HL-60 (cell line): ENCODE measurements at places on chromosomes 3 and 15.

- DNase-seq = no peak
These were observed 3.6 kb downstream of the VGLL3 start for GRCh38 chr3:86987421-86987715.

DNA sequence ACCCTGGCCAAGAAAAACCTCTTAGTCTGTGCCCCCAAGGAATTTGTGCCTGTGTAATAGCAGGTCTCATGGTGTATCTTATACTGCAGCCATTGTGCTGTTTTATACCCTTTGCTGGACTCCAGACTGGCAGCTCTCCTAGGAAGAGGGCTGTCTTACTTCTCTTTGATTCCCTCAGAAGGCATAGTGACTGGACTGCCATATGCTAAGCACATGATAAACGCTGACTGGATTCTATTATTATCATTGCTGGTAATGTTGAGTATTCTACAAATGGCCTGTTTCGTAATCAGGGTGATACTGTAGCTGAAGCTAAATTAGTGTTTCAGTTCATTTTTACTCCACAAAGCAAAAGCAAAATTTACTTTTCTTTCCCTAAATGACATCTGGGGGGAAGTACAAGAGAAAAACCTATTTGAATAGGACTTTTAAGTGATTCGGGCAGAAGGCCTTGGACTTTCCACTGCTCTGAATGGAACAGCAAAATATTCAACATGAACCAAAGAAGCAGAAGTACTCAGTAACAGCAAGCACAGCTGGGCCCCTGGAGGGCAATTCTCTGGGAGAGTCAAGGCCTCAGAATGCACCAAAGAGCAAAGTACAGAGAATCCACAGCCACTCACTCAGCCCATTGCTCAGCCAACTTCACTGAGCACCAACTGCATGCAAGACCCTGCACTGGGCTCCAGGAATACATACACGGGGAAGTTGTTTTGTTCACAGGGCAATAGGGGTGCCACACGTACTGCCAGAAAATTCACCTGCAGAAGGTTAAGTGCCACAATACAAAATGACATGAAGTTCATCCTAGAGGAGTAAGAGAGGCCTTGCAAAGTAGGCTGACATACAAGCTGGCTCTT is 7.9 kb upstream of the BCL2A1 start:
- DNase-seq = peak; percentile 84

DNA sequence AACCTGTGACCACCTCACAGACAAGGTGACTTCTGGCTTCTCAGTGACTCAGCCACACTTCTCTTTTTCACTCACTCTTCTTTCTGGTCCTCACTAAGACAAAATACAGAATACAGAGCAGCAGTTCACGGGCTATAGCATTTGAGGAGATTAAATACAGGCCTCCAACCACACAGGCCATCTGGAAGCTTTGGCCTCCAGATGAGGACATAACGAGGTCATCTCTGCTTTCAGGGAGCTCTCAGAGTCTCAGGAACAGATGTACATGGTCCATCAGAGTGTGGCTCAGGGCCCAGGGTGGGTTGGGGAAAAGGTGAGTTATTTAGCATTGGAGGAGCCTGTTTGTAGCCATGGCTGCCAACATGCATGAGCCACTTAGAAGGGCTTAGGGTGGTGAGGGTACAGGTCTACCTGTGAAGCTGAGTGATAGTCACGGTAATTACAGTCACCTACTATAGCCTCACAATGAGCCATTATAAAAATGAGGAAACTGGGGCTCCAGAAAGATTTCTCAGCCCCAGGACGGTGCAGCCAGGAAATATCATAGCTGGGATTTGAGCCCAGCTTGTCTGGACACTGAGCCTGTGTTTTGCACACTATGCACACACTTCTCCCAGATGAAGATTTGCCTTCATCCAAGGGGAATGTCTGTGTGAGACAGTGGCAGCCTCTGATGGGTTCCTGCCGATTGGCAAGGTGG is 159.8 kb upstream of the CTDSPL start:
- DNase-seq = no peak

DNA sequence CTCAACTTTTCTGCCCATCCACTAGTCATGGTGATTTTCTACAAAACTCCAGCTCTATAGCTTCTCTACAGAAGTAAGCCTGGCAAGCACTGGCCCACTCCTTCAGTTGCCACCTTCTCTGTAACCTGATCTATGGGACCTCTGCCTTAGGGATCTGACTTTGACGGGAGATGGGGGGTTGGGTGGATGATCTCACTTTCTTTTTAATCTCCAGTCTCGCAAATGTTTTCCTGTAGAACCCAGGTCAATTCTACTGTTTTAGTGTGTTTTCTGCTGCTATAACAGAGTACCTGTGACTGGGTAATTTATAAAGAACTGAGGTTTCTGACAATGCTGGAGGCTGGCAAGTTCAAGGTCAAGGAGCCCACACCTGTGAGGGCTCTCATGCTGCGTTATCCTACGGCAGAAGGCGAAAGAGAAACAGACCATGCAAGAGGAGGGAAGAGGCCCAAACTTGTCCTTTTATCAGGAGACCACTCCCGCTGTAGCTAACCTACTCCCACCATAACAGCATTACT is 189.9 kb upstream of the THRB start:
- DNase-seq = no peak

GRCh38 chr3:155382396-155383042 is 89.0 kb upstream of the STRIT1 start:
- peak; percentile 55 for DNase-seq

- DNase-seq = no peak
These were observed 9.2 kb downstream of the THBS1 start for GRCh38 chr15:39589815-39590644.

GRCh38 chr3:17491601-17492000 is 250.8 kb downstream of the TBC1D5 start:
- DNase-seq = no peak

DNA sequence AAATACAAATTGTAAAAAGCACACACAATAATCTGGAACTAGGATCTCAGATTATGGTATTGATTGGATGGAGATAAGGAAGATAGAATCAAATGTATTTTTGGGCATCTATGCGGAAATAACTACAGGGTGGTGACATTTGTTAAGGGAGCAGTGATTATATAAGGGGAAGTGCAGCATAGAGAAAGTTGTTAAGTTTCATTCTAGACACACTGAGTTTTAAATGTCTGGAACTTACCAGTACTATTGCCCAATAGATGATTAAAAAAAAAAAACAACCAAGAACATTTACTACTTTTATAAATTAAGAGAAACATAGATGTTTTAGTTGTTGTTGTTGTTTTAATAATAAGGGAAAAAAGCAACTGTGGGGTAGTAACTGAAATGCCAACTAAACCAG is 32.1 kb upstream of the C3orf38 start:
- no peak for DNase-seq

DNA sequence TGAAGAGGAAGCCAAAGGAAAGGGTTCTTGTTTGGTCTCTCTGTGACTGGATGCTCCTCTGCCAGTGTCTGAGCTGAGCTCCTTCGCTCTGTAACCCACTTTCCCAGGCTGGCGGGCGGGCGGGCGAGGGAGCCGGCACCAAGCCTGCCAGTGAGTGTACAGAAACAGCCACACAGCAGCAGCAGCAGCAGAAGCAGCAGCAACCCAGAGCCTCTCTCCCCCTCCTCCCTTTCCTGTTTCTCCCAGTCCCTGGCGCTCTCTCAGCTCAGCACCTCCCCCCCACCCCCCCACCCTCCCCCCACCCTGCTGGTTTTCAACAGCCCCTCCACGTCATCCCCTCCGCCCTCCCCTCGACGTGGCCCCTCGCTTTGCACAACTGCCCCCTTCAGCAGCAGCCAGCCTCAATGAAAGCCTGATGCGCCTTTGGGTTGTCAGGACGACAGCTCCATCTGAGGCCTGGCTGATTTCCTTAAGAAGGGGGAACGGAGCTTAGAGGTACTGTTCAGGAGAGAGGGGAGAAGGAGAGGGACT is at the start of gene LSAMP:
LSAMP (minus strand) TSS at position 177 of the 531 bp plus-strand sequence.
- DNase-seq = no peak

DNA sequence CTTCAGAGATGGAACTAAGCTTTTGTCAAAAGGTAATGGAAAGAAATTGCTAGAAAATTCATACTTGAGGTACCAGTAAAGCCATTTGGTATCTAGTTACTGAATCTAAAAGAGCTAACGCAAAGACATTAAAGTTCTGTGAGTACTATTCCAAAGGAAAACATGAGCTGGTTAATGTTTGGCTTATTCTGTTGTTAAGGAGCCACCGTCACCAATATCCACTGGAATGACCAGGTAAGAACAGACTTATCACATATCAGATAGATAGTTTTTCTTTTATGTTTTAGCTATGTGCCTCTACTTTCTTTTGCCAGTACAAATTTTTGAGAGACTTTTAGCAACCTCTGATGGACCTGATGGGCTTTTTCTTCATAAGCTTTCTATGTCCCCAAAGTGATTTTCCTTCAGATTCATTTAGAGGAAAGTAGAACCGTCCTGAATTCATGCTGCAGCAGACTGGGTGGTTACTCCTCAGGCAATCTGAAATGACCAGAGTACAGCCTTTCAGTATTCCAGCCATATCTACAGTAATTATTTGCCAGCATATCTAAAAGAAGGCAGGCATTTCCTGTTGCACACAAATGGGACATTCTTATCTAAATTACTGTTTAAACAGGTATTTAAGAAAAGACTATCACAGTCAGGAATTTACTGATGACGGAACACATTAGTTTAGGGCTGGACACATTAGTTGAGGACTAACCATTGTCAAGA is 274.1 kb downstream of the MECOM start:
- DNase-seq = no peak

DNA sequence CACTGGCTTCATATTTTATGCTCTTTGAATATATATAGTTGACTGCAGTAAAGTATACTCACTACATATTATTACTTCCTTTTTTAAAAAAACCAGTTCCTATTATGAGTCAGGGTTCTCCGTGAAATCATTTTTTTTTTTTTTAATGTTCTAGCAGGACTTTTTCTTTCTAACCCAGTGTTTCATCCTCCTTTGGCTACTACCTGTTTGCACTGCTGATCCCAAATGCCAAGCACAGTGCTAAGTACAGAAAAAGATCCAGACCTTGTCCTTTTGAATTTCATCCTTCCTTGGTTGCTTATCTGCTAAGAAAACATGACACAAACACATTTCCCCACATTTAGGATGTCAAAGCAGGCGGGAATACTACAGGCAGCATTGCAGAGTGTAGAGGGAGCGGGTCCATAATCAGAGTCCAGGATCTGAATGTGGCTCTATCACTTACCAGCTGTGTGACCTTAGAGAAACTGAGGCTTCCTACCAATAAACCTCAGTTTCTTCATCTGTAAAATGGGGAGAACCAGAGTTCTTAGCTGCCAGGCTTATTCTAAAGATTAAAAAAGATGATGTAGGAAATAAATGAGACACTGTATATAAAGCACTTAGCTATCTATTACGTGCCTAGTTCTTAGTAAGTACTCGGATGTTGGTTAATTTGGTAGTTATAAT is 37.2 kb upstream of the ANPEP start:
- DNase-seq = no peak

- no peak for DNase-seq
These were observed 99.7 kb upstream of the ABHD17C start for GRCh38 chr15:80595396-80595795.

GRCh38 chr3:24985668-24986067 is 442.4 kb upstream of the RARB start:
- no peak for DNase-seq

GRCh38 chr3:52440671-52441070 is 4.2 kb downstream of the SEMA3G start:
- DNase-seq = no peak

DNA sequence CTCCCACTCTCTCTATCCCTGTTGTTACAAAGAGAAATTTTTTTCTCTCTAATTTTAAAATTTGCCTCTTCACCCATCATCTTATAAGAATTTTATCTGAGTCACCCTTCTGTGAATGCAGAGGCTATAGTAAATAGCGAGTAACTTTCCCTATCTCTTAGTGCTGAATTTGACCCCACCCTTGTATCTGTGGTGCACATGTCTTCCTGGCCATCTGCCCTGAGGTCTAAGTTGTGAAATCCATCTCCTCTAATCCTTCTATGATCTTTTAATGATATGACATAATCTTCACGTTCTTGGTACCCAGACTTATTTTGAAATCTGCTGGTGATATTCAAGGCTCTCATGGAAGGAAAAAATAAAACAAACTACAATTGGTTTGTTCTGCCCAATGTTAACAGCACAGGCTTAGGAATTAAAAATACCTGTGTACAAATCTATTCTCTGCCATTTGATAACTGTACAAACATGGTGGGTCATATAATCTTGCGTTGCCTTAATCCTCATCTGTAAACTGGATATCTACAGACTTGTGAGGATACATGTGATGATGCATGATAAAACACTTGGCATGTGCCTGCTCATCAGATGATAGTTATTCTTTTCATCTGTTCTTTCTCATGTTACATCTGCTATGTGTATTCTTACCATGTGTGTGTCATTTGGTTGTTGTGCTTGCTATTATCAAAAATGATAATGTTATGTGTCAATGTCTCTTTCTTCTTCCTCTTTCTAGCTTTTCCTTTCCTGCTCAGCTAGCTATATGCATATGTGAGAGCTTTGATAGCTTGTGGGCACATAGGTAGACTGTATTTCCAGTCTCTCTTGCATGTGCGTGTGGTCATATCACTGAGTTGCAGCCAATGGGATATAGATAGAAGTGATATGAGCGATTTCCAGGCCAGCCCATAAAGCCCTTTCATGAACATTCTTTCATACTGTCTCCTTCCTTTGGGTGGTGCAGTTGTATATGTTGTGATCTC is 13.7 kb upstream of the CCR3 start:
- DNase-seq = peak; percentile 84

- DNase-seq = peak; percentile 82
These were observed 36.0 kb upstream of the SKIL start for GRCh38 chr3:170321321-170322034.

DNA sequence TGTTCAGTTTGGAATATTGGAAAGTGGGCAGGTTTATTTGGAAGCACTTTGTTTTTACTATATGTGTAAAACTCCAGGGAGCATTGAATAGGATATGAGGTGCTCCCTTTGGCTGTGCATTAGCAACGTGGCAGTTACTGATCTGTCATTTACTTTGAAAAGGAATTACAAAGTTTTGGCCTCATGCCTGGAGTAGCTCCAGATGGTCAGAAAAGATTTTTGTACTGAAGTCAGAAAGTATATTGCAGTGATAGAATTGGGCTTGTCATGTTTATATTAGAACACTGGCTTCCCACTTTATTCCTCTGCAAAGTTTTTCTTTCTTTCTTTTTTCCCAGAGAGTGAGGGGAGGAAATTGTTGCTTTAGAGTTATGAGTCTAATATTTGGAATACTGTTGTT is 26.1 kb downstream of the FNDC3B start:
- DNase-seq = no peak

GRCh38 chr3:23389686-23390085 is 186.6 kb downstream of the UBE2E2 start:
- no peak for DNase-seq

GRCh38 chr3:4988983-4989834 is 10.0 kb downstream of the BHLHE40 start:
- DNase-seq = no peak

DNA sequence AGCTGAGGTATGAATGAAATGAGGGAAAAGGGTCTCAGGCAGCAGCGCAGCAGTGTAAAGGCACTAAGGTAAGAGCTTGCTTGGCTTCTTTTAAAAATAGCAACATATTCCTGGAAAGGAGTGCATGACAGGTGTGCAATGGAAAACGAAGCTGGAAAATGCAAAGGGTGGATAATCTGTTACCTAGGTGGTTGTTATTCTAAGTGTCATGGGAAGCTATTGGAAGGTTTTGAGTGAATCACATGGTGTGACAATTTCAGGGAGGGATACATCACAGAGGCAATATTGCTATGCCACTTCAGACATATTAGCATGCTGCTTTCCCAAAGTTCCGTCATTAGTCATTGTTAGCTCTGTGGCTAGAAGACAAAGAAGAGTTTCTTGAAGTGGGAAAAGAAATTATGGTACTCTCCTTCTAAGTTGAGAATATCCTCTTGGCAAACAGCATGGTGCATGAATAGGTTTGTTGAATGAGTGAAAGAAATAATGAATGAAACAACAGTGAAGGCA is 28.7 kb upstream of the TMEM45A start:
- no peak for DNase-seq
